GM12864 (cell line): ENCODE measurements at places on chromosomes 6 and 20.

DNA sequence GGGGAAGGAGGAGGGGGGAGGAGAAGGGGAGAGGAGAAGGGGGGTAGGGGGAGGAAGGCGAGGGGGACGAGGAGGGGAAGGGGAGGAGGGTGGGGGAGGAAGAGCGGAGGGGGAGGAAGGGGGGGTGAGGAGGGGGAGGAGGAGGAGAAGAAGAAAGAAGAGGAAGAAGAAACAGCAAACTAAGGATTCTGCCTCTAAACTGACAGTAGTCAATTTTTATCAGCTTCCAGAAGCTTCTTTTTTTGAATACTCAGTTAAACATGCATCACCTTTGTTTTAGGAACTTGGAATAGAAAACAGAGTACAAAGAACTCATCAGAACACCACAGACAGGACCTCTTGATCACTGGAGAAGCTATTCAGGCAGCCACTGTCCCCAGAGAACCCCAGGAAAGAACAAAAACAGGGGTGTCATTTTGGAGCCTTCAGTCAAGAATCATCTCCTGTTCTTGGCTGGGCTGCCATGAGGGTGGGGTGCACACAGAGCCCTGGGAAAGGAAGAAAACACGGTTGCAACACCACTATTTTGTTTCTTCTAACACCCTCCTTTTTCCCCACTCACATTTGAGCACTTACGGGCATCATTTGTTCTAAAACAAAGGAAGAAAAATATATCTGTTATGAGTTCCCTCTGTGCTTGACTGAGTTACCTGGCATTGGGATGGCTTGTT, 67.4 kb downstream of the TMEM170B start:
- DNase-seq: no peak

DNA sequence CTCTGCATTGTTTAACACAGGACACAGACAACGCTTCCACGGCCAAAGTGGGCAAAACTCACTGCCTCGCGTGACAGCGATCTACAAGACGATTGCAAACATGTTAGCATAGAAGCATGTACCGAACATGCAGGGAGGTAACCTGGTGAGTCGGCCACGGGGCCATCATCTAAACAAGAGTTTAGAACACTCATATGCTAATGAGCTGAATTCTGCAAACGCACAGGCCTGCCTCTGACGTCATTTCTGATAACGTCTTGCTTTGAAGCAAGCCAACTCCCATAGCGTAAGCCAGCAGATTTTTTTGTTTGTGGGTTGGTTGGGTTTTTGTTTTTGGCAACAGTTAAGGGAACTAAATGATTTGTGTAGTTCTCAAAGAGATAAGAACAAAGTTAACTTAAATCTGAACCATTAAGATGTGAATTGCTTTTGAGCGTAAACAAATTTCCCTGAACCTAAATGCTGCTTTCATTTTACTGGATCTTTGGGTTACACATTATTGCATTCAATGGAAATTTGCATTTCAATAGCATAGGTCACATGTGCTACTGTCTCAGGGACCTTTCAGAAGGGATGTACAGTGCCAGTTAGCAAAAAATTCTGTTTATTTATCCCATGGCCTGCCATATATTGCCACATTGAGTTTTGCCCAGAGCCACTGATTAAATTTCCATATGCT, 184.5 kb upstream of the PDE10A start:
- no peak for DNase-seq

DNA sequence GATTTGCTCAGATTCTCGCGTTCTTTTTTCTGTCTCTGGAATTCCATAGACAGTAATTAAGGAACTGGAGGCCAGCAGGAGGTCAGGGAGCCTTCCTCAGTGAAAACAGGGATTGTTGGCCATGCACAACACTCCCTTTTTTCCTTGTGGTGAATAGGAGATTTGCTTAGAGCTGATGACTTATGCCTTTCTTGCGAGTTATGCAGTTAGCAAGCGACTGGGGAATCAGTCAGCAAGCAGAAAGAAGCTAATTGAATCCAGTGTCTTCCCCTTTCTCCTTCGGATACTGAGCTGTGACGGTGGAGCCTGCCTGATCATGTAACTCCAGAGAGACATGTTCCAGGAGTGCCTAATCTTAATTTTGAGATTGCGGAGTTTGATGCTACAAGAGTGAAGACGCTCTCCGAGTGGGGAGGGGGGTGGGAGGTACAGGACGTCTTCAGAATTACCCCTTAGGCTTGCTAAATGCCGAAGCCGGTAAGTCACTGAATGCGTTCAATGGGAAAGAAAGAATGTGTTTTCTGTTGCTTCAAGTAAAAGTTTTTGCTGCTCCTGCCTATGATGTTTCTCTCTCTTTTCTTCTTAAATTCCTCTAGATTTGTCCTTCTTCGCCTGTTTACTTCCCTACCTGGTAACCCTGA, 165.9 kb downstream of the SASH1 start:
- DNase-seq: no peak

- peak; percentile 73 for DNase-seq
Observed at GRCh38 chr20:48769069-48769983, 58.5 kb downstream of the PREX1 start.

GRCh38 chr6:170462366-170463020, 90.6 kb downstream of the PSMB1 start:
- no peak for DNase-seq

DNA sequence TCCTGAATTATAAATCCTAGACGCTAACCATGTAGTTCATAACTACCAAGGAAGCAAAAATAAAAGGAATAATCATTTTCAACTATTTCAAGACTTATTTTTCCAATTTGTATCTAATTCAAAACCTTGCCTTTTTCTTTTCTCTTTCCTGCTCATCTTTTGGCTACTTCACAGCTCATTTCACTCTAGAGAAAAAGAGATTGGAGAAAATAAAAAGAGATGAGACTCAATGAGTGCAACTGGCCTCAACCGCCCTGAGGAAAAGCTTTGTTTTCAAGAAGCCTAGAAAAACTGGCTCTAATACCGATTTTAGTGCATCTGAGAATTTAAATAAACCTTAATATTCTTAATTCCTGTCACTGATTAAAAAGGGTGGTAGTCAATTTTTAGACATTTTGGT, 36.4 kb downstream of the IPCEF1 start:
- no peak for DNase-seq

GRCh38 chr6:163170294-163170883, 244.1 kb upstream of the QKI start:
- peak; percentile 1 for DNase-seq

GRCh38 chr6:144955859-144956258, 670.7 kb downstream of the UTRN start:
- DNase-seq: no peak

DNA sequence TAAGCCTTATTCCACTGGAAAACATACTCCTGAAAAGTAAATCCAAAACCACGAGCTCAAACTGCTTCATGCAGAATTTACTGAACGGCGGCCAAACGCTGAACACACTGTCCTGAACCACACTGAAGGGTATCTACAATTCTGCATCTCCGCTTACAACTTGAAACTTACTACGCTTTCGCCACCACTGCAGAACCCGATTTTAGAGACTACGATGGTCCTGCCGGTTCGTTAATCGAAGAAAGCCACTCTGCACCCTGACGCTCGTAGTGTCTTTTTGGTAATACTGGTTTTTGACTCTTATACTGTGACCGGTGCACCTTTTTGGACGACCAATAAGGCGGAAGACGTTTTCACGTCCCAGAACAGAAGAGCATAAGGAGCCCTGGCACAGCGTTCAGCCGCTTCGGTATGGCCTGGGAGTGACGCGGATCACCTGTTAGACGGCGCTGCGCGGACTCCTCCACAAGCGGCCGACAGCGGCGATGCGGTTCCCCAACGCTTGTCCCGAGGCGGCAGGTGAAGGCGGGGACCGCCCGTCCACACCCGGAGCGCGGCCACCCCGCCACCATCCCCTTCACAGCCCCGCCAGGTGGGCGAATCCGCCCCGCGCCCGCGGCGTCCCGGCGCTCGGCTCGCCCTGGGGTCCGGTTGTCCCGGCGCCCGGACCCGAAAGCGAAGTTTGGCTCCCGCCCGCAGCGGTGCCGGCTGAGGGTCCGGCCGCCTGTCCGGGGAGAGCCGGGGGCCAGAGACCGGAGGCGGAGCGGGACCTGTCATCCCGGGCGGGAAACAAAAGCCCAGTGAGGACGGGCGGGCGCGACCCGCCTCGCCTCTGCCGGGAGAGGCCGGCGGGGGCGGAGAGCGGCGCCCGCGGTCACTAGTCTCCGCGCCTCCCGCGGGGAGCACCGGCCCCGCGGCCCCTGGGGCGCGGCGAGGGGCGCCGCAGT, 784 bp downstream of the FKBP5 start:
- DNase-seq: peak; percentile 31

- DNase-seq: no peak
Observed at GRCh38 chr6:130515306-130515705, 149.5 kb downstream of the TMEM200A start.

DNA sequence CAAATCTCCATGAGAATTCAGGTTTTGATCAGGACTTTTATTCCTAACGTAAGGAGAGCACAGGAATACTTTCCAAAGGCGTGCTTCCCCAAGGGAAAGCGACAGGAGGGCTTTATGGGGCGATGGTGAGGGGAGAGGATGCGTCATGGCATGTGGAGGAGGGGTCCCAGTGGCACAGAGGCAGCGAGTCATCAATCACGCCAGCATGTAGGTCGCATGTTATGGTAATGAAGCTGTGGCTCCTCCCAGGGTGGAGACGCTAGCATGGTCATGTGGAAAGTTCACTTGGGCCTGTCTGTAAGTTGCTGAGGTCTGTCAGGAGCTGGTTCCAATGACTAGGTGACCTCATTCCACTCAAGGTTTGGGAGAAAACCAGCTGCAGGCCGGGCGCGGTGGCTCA, 35.3 kb upstream of the PAX1 start:
- DNase-seq: no peak

GRCh38 chr20:19735446-19735845, 22.6 kb upstream of the RIN2 start:
- DNase-seq: no peak
